Type B pancreatic cell (in vitro differentiated cells): ENCODE measurements at places on chromosomes 12 and 14. TPM values are rescaled to one million over a fixed set of nuclear protein-coding genes. Genes with fewer than 3 reads are reported as not detected.
A peak's percentile ranks its signal among the peaks of the same experiment; 100 is the strongest.

- peaks cover 72% of the 10 kb centered on the region for H3K4me1 ChIP-seq
- no peak for DNase-seq
- peaks cover 58% of the 10 kb centered on the region for H3K27me3 ChIP-seq
- peak overlapping the region; percentile 6 for H3K27ac ChIP-seq
- peak overlapping the region; percentile 82 for H3K4me3 ChIP-seq
These were observed 6.4 kb downstream of the BCL11B start for GRCh38 chr14:99265571-99265970.

DNA sequence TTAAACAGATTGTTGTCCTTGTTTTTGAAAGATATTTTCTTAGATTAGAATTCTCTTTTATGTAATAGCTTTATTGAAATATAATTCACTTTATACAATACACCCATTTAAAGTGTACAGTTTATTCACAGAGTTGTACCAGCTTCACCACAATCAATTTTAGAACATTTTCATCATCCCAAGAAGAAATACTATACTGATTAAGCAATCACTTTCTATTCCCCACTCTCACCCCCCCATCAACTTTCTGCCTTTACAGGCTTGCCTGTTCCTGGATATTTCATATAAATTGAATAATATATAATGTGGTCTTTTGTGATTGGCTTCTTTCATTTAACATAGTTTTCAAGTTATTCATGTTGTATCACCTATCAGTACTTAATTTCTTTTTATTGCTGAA lies 44.4 kb downstream of the ARHGAP5 start:
- H3K4me3 ChIP-seq, result no peak overlapping the region
- DNase-seq, result no peak
- H3K27me3 ChIP-seq, result no peaks in the 10 kb centered on the region
- no peaks in the 10 kb centered on the region for H3K4me1 ChIP-seq
- peaks cover 46% of the 10 kb centered on the region for H3K36me3 ChIP-seq

DNA sequence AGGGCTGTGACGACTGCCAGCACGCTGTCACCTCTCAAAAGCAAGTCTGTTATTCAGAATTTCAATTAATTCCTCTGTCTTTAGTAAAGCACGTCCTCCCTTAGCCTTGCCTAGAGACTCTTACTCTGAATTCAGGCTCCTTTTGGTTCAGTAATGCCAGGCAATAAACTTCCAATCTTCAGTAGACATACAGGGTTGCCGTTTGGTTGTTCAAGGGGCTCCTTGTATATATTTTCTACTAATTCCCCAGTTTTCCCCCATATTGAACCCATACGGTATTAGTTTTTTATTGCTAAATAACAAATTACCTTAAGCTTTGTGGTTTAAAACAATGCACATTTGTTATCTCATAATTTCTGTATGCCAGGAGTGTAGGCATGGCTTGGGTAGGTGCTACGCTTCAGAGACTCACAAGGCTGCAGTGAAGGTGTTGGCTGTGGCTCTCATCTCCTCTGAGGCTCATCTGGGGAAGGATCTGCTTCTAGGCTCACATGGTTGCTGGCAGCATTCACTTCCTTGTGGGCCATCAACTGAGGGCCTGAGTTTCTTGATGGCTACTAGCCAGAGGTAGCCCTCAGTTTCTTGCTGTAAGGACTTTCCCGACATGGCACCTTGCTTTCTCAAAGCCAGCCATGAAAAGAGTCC lies 7.3 kb upstream of the CLECL1 start:
- DNase-seq, result no peak
- H3K27me3 ChIP-seq, result no peaks in the 10 kb centered on the region
- H3K4me3 ChIP-seq, result peak overlapping the region; percentile 52
- H3K4me1 ChIP-seq, result no peaks in the 10 kb centered on the region
- peak overlapping the region; percentile 70 for H3K27ac ChIP-seq

GRCh38 chr14:55741240-55741639 lies 161.2 kb downstream of the KTN1 start:
- no peak for DNase-seq
- no peaks in the 10 kb centered on the region for H3K27me3 ChIP-seq
- H3K4me3 ChIP-seq, result no peak overlapping the region
- no peaks in the 10 kb centered on the region for H3K36me3 ChIP-seq
- H3K4me1 ChIP-seq, result peaks cover 21% of the 10 kb centered on the region

GRCh38 chr12:128612150-128612850 lies 211.5 kb downstream of the SLC15A4 start:
- no peak overlapping the region for H3K4me3 ChIP-seq
- no peak overlapping the region for H3K27ac ChIP-seq
- peaks cover 7% of the 10 kb centered on the region for H3K4me1 ChIP-seq
- H3K27me3 ChIP-seq, result peaks cover 12% of the 10 kb centered on the region
- H3K36me3 ChIP-seq, result peaks cover 4% of the 10 kb centered on the region
- no peak for DNase-seq

- DNase-seq, result no peak
- no peak overlapping the region for H3K4me3 ChIP-seq
- no peak overlapping the region for H3K27ac ChIP-seq
- no peaks in the 10 kb centered on the region for H3K4me1 ChIP-seq
These were observed 592.9 kb upstream of the FLRT2 start for GRCh38 chr14:84937016-84937415.

DNA sequence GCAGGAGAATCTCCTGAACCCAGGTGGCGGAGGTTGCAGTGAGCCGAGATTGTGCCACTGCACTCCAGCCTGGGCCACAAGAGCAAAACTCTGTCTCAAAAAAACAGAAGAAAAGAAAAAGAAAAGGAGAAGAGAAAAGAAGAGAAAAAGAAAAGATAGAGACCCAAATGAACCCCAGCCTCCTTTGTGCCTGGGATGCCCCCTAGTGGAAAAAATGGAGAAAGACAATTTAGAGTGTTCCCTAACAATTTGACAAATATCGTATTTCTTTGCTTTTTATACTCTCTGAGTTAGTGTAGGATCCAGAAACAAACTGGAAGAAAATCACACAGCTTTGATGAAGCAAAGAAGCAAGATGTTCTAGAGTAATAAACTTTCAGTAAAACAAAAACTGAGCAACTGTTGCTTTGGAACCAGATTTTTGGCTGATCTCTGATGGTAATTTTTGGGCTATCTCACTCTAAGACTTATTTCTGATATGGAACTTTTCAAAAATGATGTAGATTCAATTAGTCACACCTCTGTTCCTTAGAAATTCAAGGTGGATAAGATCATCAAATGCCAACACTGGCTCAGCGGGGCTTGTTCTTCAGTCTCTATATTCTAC lies 18.6 kb upstream of the PRKAB1 start:
- H3K27ac ChIP-seq, result no peak overlapping the region
- H3K4me1 ChIP-seq, result no peaks in the 10 kb centered on the region
- no peaks in the 10 kb centered on the region for H3K36me3 ChIP-seq
- H3K27me3 ChIP-seq, result peaks cover 6% of the 10 kb centered on the region
- DNase-seq, result no peak

The SPIC gene
- total RNA-seq, result not detected in 2 replicates

DNA sequence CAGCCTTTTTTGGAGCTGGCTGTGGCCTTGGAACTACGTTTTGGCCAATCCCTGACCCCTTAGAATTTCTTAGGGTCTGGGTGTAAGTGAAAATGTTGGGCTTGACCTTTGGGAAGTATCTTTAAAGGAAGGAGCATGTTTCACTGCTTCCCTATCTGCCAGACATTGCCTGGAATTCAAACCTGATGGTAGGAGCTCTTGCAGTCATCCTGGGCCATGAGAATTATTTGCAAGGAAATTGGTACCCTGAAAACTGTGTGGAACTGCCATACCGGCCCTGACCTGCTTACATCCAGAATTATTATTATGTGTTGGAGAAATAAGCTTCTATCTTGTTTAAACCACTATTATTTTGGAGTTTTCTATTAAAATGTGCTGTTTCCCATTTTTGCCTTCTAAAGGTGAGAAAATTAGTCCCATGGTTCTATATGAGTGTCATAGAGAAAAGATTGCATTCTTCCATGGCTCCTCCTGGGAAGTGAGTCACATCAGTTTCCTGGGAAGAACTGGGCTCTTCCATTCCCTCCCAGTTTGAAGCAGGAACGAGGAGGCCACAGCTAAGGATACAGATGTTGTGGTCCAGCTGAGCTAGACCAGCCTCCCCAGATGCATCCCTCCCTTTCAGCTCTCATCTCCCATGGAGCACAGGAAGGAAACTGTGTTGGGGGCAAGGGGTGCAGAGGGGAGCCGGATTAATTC lies 9.5 kb upstream of the PGF start:
- DNase-seq, result no peak
- peaks cover 13% of the 10 kb centered on the region for H3K27me3 ChIP-seq
- peaks cover 36% of the 10 kb centered on the region for H3K4me1 ChIP-seq
- H3K4me3 ChIP-seq, result no peak overlapping the region
- H3K27ac ChIP-seq, result no peak overlapping the region

DNA sequence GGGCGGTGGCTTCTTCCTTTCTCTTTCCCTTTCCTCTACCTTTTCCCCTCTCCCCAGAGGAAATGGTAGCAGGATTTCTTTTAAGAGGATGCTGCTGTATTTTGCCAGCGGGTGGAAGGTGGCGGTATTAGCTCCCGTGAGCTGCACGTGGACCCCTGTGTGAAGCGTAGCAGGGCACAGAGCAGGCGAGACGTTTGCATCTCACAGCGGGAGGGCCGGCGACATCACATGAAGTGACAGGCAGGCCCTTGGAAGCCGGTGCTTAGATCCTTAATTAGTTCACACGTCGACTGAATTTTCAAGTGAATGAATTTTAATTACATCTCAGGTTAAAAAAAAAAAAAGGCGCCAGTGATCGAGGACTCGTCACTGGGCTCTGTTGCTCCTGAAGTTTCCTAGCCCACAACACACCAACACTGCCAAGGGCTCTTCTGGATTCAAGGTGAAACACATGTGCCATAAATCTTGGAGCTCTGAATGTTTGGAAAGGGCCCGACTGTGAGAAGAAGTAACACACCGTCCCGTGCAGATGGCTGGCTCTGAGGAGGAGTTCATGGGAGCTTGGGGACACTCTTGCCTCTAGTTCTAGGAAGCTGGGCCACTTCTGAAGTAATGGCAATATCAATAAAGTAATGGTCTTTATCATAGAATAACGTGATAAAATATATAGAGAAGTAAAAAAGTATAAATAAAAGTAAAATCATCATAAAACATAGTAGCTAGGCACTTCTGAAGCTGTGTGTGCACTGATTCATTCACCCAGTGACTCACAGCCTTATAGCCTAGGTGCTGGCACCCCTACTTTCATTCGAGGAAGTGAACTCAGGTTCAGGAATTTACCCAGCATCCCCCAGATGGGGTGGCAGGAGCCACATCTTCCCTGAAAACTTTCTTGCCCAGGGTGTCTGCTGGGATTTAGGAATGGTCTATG lies 75.3 kb downstream of the AACS start:
- H3K27ac ChIP-seq, result no peak overlapping the region
- H3K4me3 ChIP-seq, result no peak overlapping the region
- H3K4me1 ChIP-seq, result peaks cover 11% of the 10 kb centered on the region

The PFDN5 gene
- total RNA-seq, result 316 and 336 TPM in 2 replicates

DNA sequence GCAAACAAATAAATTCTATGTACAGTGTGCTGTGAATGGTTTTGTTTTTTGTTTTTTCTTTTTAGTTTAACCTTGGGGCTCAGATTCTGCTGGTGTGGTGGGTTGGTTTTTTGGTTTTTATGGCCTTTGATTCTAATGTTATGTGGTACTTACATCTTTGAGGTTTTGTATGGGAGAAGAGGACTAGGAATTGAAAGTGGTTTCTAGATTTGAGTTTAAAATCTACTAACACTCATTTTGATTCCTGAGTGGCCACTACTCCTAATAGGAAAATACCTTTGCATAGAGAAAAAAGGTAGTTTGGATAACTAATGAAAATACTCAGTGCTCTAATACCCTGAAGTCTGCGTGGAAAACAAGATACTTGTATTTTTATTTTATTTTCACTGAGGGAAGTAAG lies 137.7 kb downstream of the MON2 start:
- DNase-seq, result no peak
- peaks cover 25% of the 10 kb centered on the region for H3K4me1 ChIP-seq
- H3K27me3 ChIP-seq, result no peaks in the 10 kb centered on the region
- H3K4me3 ChIP-seq, result peak overlapping the region; percentile 92
- H3K27ac ChIP-seq, result peak overlapping the region; percentile 88

DNA sequence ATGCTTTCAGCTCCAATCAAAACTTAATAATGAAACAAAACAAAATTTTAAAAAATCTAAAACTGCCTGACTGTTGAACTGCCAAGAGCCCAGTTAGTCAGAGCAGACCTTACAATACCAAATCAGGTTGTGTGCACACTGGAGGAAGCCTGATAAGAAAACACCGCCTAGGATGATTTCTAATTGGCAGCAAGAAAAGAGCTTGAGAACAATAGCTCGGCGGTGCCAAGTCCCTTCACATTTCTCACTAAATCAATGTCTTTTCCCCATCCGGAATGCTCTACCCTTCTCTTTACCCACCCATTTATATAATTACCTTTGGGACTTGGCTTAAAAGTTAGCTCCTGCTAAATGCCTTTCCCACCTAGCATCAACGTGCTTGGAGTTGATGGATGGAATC lies 256.7 kb downstream of the C12orf75 start:
- no peaks in the 10 kb centered on the region for H3K36me3 ChIP-seq
- H3K4me3 ChIP-seq, result no peak overlapping the region
- peaks cover 6% of the 10 kb centered on the region for H3K27me3 ChIP-seq
- no peak overlapping the region for H3K27ac ChIP-seq

The CLEC4E gene
- total RNA-seq, result not detected in 2 replicates

- no peaks in the 10 kb centered on the region for H3K27me3 ChIP-seq
- peaks cover 5% of the 10 kb centered on the region for H3K4me1 ChIP-seq
- peak overlapping the region; percentile 74 for H3K27ac ChIP-seq
- DNase-seq, result no peak
- H3K4me3 ChIP-seq, result no peak overlapping the region
- peaks cover 4% of the 10 kb centered on the region for H3K36me3 ChIP-seq
These were observed 980.6 kb downstream of the VRK1 start for GRCh38 chr14:97777622-97778355.

DNA sequence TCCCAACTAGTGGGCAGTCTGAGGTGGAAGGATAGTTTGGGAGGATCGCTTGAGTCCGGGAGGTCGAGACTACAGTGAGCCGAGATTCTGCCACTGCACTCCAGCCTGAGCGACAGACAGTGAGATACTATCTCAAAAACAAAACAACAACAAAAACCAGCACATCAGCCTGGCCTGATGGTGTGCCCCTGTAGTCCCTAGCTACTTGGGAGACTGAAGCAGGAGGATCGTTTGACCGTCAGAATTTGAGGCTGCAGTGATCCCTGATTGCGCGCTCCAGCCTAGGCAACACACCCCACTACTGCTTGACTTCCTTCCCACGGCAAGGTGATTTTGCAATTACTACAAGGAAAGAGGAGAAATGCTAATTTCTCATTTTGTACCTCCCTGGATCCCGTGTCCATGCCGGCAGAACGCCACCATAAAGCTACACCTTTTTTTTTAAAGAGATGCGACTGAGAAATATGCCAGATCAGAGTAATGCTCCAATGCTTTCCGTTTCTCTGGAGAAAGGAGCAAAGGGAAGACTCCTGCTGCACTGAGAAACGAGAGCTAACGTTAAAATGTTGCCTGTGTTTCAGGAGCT lies 672 bp upstream of the SCFD1 start:
- H3K36me3 ChIP-seq, result peaks cover 5% of the 10 kb centered on the region
- H3K4me1 ChIP-seq, result peaks cover 16% of the 10 kb centered on the region
- H3K27me3 ChIP-seq, result no peaks in the 10 kb centered on the region
- peak overlapping the region; percentile 98 for H3K4me3 ChIP-seq
- peak overlapping the region; percentile 99 for H3K27ac ChIP-seq

- H3K4me1 ChIP-seq, result peaks cover 37% of the 10 kb centered on the region
- H3K36me3 ChIP-seq, result peaks cover 6% of the 10 kb centered on the region
- peaks cover 6% of the 10 kb centered on the region for H3K27me3 ChIP-seq
- H3K4me3 ChIP-seq, result peak overlapping the region; percentile 31
- peak overlapping the region; percentile 70 for H3K27ac ChIP-seq
- DNase-seq, result no peak
These were observed 398.2 kb upstream of the PDE3A start for GRCh38 chr12:19970116-19970515.

The SVOP gene
- total RNA-seq, result 3.4 and 3.6 TPM in 2 replicates

The ZNF384 gene
- total RNA-seq, result 78.3 and 127 TPM in 2 replicates

GRCh38 chr12:121755591-121755990 lies 37.9 kb downstream of the RHOF start:
- no peak for DNase-seq
- no peak overlapping the region for H3K4me3 ChIP-seq
- H3K36me3 ChIP-seq, result peaks cover 4% of the 10 kb centered on the region
- no peaks in the 10 kb centered on the region for H3K4me1 ChIP-seq
- no peak overlapping the region for H3K27ac ChIP-seq
- H3K27me3 ChIP-seq, result no peaks in the 10 kb centered on the region

The IL31 gene
- not detected in 2 replicates for total RNA-seq
